ENCODE measurements at places on chromosomes 7 and 10.

DNA sequence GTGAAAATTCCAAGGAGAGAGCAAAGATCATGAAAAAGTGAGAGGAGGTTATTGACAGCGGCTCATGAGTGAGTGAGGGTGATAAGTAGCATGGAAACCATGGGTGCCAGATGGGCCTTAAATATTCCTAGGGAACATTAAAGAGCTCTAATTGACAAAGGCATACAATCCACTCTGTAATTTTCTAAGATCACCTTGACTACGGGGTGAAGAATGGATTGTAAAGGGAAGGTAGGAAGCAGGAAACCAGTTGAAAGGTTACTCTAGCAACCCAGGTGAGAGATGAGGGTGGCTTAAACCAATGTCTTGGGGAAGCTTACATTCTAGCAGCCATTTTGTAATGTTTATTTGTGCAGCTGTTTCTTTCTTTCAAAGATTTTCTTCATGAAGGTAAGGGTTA is 75.7 kb downstream of the RSU1 start:
- no peak for DNase-seq

- DNase-seq: no peak
Observed at GRCh38 chr7:136251826-136252225, 274.7 kb upstream of the MTPN start.

DNA sequence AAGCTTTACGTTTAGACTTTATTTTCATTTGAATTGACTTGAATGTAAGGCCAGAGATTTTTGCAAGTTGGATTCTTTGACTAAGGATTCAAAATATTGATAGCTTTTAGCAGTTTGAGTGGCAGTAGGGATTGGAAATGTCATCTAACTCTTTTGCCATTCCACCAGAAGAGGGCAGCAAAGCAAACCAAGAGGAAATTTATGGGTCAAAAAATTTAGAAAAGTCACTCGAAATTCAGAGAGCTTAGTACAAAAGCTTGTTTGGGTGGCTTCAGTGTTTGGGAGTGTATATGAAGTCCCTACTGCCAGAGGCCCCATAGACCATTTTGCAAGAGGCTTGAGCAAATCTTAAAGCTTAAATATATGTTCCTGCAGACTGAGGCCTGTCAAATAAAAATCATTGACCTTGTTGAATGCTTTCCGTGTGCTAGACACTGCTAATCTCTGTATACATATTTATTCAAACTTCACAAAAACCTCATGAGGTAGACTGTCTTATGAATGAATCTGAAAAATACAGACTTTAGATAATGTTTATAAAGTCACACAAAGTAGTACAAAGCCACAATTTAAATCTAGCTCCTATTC is 44.6 kb upstream of the RSBN1L start:
- DNase-seq: peak; percentile 38

GRCh38 chr10:60266513-60266912 is 123.2 kb downstream of the ANK3 start:
- no peak for DNase-seq

DNA sequence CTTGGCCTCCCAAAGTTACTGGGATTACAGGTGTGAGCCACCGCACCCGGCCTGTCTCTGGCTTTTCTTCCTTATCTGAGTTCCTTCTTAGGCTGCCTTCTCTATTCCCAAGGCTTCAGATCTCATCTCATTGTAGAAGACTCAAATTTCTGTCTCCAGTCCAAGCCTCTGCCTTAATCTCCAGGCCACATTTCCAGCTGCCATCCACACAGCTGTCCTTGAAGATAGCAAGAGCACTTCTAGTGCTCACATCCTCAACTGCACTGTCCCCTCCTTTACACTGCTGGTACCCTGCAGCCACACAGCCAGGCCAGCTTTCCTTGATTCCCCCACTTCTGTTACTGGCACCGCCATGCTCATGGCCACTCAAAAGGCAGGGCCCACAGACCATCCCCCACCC is 35.6 kb downstream of the POLL start:
- no peak for DNase-seq

GRCh38 chr7:69402696-69403095 is 195.6 kb upstream of the AUTS2 start:
- DNase-seq: peak; percentile 28

- DNase-seq: no peak
Observed at GRCh38 chr7:27250557-27251070, 8.0 kb downstream of the EVX1 start.

DNA sequence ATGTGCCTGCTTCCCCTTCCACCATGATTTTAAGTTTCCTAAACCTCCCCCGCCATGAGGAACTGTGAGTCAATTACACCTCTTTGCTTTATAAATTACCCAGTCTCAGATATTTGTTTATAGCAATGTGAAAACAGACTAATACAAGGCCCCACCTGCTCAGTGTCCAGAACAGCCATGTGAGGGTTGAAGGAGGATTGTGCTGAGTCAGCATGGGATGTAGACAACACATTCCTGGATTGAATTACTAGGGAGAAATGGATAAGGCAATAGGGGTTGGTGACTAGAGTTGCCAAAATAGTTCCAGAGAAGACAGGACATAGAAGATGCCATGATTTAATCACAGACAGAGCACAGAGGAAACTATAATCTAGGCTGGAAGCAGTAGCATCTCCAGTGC is 270.3 kb downstream of the GFRA1 start:
- DNase-seq: no peak

DNA sequence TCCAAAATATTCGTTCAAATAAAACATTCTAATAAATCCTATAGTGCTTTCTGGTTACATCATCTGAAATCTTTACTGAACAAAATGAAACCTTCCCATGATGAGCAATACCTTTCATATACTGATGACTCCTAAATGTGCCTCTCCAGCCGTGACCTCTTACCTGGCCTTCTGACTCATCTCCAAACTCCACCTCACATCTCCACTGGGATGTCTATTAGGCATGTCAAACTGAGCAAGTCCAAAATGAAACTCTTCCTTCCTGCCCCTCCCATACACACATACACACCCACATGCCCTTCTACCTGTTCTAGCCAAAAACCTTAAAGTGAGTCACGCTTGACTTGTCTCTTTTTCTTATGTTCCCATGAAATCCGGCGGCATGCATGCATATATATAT is 22.9 kb downstream of the GSAP start:
- no peak for DNase-seq

GRCh38 chr7:157996359-157997079 is 591.1 kb downstream of the PTPRN2 start:
- DNase-seq: peak; percentile 80

- DNase-seq: no peak
Observed at GRCh38 chr10:82888809-82889455, 1013.9 kb downstream of the NRG3 start.

DNA sequence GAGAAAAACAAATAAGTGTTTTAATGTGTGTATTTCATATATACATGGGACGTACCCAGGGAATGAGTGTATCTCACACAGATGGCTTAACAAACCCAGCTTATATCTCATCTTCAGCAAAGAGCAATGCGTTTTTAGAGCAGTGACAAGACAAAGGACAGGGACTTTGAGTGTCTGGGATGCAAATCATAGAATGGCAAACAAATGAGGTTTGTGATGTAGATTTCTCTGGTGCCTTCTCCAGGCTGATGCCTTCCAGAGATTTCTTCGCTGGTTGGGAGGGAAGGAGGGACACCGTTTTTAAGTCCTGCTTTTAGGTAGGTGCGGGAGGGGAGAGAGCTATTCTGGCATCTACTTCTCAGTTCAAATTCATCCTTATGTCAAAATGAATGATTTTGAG is 16.6 kb downstream of the LANCL2 start:
- no peak for DNase-seq

DNA sequence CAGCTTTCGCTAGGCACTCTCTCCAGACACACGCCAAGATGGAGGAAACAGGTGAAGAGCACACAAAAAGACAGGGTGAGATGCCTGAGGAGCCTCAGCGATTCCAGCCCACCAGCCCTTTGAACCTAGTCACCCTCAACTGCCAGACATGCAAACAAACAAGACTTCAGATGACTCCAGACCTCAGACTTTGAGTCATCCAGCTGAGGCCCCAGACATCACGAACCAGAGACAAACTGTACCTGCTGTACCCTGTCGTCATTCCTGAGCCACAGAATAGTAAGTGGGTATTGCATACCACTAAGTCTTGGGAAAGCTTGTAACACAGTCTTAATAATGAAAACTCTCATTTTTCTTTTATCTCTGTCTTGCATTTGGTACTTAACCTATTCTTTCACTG is 126.6 kb upstream of the LSM8 start:
- DNase-seq: no peak

DNA sequence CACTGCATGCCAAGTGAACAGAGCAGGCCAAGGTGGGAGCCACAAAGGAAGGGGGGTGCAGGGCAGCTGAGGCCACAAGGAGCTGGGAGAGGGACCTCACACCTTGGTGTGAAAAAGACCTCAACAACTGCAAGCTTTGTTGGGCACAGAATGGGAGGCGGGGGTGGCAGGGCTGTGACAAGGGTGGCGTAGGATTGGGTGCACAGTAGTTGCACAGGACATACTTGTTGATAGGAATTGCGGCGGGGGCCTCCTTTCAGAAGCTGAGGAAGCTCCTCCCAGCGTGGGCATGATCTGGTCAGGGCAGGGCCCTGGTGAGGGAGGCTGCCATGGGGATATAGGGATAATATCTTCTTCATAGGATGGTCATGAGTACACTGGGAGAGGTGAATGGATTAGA is 25.8 kb downstream of the POLL start:
- no peak for DNase-seq

GRCh38 chr10:82880776-82881290 is 1005.8 kb downstream of the NRG3 start:
- DNase-seq: no peak

DNA sequence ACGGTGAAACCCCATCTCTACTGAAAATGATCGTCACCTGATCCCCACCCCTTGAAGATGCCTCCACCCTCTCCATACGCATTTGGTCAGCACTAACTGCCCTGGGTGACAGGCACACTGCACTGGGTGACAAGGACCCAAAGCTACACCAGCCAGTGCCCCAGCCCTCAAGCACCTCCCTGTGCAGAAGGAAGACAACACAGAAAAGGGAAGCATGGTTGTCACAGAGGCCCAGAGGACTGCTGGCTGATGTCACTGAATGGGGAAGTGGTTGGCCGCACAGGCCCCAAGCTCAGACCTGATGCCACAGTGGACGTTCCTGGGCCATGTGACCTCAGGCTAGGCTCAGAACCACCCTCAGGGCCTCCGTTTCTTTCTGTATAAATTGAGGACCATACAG is 4.2 kb upstream of the PILRA start:
- peak; percentile 10 for DNase-seq

- DNase-seq: no peak
Observed at GRCh38 chr10:4353059-4353655, 472.9 kb upstream of the AKR1E2 start.

Measured in NCI-H1694 treated with DMSO at 0.1 percent for 48 hours (cell line).